ENCODE measurements at places on chromosomes 16 and 17.
A peak's percentile ranks its signal among the peaks of the same experiment; 100 is the strongest.

DNA sequence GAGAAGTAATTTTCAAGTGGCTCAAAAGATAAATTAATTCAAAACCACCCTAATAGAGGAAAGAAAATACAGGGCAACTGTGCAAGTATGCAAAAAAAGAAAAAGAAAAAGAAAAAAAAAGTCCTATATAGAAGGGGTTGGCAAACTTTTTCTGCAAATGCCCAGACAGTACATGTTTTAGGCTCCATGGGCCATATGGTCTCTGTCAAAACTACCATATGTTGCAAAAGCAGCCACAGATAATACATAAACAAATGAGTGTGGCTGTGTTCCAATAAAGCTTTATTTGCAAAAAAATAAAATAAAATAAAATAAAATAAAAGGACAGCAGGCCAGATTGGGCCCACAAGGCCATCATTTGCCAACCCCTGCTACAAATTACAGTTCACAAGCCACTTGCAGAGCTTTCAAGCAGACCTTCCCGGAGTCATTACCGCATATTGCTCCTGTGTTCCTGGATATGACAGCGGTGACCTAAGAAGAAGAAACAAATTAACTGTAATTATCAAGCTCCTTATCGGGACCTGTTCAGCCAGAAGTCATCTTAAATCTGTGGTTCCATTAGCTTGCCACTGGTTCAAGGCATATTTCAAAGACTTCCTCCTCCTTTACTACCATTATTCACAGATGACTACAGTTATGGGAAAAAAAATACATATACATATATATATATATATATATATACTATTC lies 15.9 kb downstream of the ZC3H7A start:
- no peak for DNase-seq

GRCh38 chr17:39965017-39965699 lies 2.4 kb downstream of the GSDMA start:
- no peak for DNase-seq

- DNase-seq, result no peak
Measured at GRCh38 chr17:80636361-80637018, 91.9 kb downstream of the RPTOR start.

DNA sequence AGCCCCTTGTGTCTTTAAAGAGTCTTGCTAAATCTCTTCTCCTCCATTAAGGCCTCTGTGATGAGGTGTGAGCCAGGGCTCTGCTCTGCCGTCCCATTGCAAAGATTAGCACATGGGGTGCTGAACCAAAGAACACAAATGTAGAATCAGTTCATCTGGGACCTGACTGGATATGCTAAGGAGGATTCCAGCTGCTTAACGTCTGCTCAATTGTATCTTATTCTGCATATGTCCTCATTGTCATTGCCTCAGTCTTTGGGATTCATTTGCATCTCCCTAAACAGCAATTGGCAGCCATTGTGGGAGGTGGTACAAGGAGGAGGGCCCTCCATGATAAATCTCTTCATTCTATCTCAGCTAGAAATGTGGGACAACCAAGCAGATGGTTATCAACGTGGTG lies 106.3 kb upstream of the ADAMTS18 start:
- DNase-seq, result no peak

- DNase-seq, result no peak
Measured at GRCh38 chr16:88327561-88328312, 55.0 kb upstream of the ZNF469 start.

GRCh38 chr17:69712801-69713311 lies 298.4 kb downstream of the MAP2K6 start:
- DNase-seq, result no peak

DNA sequence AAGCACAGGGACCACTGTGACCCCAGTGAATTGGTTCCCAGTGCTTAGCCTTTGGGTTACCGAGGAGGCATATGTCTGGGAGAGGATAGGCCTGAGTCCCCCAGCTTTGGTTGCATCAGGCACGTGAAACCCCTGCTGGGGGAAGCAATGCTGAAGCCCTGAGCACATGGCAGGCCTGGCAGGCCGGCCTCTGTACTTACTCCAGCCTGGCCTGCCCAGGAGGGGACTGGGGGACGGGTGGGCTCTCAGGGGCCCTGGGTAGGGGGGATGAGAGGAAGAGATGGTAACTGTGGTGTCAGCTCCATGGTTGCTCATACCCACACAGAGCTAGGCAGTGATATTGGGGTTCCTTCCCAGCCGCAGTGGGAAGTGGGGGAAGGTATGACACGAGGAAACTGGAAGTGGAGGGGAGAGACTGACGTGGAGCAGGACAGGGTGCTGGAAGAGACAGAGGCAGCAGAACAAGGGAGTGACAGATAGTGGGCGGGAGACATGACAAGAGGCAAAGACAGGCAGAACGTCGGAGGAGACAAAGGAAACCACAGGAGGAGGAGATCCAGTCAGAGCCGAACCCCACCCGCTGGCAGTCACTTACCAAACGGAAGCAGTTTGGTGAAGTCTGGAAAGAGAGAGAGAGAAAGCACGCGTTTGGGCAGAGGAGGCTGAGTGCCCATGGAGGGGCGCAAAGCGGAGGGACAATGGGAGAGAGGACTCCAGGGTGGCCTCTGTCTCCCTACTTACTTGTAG lies 9.1 kb downstream of the TMEM208 start:
- DNase-seq, result no peak

DNA sequence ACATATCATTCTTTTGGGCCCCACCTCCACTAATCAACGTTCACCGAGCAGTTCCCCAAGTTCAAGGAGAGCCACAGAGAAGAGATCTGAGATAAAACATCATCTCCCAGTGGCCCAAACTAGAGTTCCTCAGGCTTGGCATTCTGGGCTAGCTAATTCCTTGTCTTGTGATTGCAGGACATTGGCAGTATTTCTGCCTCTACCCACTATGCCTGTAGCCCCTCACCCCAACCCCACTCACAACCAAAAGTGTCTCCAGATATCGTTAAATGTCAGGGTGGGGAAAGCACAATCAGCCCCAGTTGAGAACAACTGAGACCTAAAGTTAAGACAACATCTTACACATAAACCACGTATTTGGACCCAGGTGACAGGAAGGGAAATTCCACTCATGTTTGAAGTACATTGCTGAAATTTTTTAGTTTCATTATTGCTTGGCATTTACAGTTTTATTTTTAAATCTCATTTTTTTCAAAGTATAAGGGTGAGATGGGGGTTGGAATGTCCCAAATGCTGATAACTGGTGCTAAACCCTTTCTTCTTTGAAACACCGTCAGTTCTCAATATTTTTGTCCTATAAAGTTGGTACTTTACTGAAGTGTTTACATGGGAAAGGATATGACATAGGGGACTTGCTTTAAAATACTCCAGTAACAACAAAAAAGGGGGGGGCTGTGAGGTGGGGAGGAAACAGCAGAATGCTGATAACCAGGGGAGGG lies 13.6 kb downstream of the ZC3H7A start:
- DNase-seq, result peak; percentile 53

Measured in stimulated activated CD8-positive, alpha-beta memory T cell treated with anti-CD3 and anti-CD28 coated beads, Interleukin-4, amount 100 ng/mL, for 48 hours (primary cell).